Lung microvascular endothelial cell (primary cell): ENCODE measurements at places on chromosomes 2 and 18.

DNA sequence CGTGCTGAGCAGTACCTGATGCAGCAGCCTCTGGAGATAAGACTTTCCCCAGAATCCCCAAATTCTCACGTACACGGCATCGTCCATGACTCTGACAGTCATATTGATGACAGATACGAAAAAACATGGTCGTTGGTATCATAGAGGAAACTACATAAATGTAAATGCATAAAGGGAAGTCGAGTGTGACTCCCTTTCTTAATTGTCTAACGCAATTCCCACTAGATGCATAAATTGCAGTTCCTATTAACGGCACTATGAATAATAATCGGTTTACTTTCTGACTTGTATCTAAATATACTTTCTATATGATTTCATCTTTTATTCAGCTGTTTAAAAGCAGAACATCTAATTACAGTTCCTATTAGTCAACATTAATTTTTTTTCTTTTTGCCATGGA, 322.6 kb upstream of the REV1 start:
- no peak for DNase-seq

GRCh38 chr2:6826081-6826913, 39.4 kb downstream of the CMPK2 start:
- DNase-seq, result peak; percentile 30

GRCh38 chr2:158456309-158457066, at the start of the genes CCDC148 and PKP4:
CCDC148 (minus strand) TSS chr2:158456753; CDS start chr2:158456439, 314 bp downstream.
PKP4 (plus strand) TSS chr2:158456952; CDS start chr2:158533185, 76,233 bp downstream.
- peak; percentile 94 for DNase-seq

DNA sequence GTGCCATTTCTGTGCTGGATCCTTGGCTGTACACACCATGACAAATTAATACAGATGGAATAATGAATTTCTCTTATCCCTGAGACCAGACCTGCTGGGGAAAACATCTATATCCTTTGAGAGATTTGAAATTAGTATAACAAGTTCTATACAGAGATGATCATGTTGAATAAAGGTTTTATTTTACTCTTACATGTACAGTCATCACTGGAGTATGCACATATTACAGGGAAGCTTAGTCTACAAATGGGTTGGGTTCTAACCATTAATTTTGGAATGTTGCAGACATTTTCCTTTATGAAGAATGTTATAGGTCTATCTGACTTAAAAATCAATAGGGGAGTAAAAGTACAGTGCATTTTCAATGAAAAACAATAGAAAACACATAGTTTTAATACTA, 29.9 kb upstream of the MMADHC start:
- no peak for DNase-seq

GRCh38 chr18:79982736-79983135, 5.6 kb downstream of the TXNL4A start:
- peak; percentile 41 for DNase-seq

DNA sequence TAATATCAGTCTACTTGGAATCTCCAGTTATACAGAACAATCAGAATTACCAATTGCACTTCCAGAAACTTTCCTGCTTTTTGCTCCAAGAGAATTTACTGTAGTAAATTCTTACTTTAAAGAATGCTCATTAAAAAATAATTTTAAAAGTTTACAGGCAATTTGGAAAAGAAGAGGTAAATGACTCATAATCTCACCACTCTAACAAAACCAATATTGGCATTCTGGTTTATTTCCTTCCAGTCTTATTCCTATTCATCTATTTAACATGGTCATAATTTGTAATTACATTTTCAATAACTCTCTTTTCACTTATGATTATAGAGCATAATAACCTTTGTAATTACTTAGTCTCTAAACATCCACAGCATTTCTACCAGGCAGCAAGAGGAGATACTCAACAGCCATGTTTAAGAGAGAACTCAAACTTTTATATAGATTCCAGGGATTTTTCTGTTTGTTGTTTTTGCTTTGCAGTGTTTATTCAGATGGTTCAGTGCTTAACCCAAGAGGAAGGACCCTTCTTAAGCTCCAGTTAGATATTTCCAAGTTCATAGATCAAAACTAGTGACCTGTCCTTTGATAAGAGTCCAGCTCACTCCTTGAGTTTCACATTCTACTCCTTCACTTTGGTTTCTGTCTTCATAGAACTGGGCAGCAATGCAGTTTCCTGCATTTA, 464.7 kb downstream of the TXNL1 start:
- DNase-seq, result no peak

DNA sequence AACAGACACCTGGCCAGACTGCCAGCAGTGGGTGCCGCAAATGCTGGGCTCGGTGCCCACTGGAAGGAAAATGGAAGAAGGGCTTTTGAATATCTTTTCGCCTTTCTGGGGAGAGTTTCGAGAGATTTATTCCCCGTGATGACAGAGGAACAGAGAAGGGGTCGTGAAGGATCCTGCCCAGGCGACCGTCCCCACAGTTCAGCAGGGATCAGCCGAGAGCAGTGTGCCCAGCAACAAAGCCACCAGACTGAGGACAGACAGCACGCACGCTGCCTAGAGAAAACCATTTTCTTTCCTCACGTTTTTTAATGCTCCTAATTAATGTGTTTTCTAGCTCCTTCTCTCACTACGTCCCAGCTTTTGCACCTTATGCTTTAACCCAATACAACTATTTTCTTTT, 47.7 kb downstream of the XRCC5 start:
- no peak for DNase-seq

DNA sequence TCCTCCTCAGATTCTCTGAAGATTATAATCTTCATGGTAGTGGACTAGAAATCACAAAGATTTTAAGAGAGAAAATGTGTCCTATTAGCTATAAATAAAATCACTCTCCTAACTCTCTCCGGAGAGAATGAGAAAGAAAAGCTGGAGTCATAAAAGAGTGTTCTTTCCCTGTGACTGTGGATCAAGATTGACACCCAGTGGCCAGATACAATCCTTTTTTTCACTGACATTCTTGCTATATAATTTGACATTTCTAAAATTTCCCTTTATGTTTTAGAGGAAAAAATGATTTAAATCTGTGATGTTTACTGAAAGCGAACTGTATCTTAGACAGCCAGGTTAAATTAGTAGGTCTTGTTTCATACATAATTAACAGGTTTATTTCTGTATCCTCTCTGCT, 35.4 kb upstream of the LRP2 start:
- DNase-seq, result no peak

- no peak for DNase-seq
Measured at GRCh38 chr2:29532436-29532835, 388.9 kb downstream of the ALK start.

- no peak for DNase-seq
Measured at GRCh38 chr2:1674276-1674675, 70.0 kb downstream of the PXDN start.

DNA sequence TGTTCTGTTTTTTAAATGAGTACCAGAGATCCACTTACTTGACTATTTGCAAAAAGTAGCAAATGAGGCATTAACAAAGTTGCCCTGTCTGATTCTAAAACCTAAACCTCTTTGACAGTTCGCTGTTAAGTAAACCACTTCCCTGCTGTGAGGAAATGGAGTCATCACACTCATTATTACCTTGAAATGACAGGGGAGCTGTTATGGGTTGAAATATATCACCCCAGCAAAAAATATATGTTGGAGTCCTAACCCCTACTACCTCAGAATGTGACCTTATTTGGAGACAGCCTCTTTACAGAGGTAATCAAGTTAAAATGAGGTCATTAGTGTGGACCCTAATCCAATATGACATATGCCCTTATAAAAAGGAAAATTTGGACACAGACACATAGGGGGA, 36.1 kb downstream of the DHRS9 start:
- no peak for DNase-seq

DNA sequence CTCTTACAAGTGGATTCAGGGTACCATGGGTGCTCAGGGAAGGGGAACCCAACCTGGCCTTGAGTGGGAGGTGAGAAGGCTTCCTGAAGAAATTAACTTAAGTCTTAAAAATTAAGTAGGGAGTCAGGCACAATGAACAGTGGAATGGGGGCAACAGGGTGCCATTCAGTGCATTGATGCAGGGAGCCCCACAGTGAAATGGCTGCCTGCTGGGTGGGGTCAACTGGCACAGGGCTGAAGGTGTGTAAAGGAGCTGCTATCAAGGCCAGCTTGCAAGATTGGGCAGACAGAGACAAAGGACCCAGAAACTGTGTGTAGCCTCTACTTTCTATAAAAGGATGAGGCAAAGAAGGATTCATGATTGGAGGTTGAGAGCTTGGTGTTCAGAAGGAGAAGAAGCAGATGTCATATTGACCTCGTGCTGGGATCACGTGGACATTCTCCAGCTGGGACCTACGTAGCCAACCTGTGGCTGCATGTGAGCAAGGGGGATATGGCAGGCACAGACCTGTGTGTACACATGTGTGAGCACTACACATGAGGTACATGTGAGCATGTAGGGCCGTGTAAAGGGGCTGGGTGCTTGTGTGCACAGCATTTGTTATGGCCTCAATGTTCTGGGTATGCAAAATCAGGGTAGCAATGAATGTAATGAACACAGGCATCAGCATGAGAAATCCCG, 209.5 kb upstream of the HAAO start:
- DNase-seq, result no peak

DNA sequence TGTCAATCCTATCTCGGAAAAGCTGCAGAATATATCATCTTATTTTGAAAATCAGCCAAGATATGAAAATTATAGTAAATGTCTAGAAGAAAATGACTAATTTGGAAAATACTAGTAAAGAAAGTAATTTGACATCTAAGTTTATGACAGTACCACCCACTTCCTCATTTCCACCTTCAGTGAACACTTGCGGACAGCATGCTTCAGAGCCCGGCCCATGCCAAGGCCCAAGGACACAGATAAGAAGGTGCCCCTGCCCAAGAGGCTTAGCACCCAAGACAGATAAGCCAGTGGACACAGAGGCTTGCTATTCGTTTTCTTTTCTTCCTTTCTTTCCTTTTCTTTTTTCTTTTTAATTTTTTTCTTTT, 4.8 kb upstream of the KCNG2 start:
- DNase-seq, result no peak

GRCh38 chr18:73774811-73775509, 372.7 kb downstream of the FBXO15 start:
- no peak for DNase-seq

GRCh38 chr2:120375251-120376020, 29.5 kb downstream of the INHBB start:
- DNase-seq, result no peak

DNA sequence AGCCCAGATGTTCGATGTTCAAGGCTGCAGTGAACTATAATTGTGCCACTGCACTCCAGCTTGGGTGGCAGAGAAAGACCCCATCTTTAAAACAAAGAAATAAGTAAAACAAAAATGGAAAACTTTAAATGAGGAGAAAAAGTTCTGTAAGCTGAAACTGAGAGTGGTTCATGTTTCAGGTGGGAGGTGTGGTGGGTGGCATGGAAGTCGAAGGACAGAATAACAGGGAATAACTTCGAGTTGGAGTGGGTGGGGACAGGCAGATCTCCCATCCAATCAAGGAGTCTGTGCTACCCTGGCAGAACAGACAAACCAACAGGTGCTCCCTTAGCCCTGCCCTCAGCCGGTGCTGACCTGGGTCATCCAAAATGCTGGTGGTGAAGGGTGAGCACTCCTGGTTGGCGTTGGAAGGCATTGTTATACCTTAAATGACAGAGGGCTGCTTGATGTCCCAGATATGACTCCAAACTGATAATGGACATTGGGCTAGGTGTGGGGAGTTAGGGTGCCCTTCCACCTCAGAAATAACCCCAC, 328.4 kb downstream of the DYSF start:
- DNase-seq, result no peak

DNA sequence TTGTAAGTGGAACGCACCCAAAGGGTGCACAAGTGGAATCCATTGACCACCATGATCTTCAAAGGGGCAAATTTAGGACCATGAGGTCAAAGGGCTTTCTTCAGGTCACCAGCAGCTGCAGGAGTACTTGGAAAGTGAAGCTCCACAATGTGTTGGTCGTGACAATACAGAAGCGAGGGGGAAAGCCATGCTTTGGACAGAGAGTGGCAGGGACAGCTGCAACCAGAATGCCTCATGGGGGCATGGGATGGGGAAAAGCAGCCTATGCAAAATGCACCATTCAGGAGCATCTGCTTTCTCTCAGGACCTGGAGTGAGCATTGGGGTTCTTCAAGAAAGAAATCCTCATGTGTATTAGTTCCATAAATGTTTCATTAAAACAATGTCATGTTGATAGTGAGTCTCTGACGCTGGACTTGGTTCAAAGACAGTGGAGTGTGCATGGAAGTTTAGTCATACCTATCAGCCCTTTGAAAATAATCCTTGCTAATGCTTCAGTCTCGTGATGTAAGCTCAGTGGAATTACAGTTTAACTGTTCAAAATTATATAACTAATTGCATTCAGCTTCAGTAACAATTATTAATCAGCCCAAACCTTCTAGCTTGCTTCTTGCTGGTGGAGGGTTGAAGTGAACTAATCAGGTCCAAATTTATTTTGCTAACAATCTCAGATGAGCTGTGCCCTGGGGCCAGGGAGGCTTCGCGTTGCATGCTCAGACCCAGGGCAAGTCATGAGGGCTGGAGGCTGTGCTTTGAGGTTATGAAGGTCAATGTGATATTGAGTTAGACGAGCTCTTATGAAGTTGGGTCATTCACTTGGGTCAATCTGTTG, 41.6 kb downstream of the ACKR3 start:
- no peak for DNase-seq

DNA sequence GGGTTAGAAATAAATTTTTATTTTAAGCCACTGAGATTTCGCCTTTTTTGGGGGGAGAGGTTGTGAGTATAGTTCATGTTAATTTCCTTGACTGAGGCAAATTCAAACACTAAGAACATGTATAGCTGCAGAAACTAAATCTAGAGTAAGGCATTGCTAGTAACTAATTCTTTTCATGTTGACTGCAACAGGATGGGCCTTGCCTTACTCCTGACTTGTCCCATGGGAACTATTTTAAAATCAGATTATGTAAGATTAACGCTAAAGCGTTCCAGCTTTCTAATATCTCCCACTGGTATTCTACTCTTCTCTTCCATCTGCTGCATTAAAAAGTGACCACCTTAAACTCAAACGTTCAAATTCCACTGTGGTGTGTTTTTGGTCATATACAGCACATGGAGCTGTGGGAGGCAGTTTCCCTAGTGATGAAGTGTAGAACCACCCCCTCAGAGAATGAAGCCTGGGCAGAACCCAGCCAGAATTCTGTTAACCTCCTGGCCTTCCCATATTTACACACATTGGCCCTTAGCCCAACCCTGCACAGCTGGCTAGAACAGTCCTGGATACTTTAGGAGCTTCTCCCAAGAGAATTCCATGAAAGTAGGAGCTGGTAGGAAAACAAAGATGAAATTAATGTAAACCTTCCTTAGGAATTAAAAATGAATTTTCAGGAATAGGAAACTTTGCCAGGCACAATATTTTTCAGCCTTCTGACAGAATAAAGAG, 687.8 kb downstream of the SLC4A3 start:
- DNase-seq, result no peak

- DNase-seq, result peak; percentile 65
Measured at GRCh38 chr2:3651691-3652648, 6.0 kb upstream of the ALLC start.

- DNase-seq, result no peak
Measured at GRCh38 chr2:59560769-59561168, 992.7 kb downstream of the BCL11A start.
